ENCODE measurements at places on chromosomes 11 and 22. TPM values are rescaled to one million over a fixed set of nuclear protein-coding genes. Genes with fewer than 3 reads are reported as not detected.
A peak's percentile ranks its signal among the peaks of the same experiment; 100 is the strongest.

DNA sequence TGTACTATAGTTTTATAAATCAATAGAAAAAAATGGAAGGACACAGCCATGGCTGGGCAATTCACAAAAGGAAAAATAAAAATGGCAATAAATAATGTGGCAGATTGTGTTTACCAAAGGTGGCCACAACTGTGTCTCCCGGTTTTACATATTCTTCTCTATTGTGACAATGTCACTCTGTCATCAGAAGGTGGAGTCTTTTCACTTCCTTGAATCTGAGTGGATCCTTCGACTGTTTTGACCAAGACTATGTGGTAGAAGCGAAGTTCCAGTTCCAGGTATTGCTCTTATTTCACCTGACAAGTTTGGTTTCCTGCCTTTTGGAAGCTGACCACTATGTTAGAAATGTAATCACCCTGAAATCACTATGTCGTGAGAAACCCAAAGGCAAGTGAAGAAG lies 31.0 kb upstream of the HSD17B12 start:
- DNase-seq = no peak

DNA sequence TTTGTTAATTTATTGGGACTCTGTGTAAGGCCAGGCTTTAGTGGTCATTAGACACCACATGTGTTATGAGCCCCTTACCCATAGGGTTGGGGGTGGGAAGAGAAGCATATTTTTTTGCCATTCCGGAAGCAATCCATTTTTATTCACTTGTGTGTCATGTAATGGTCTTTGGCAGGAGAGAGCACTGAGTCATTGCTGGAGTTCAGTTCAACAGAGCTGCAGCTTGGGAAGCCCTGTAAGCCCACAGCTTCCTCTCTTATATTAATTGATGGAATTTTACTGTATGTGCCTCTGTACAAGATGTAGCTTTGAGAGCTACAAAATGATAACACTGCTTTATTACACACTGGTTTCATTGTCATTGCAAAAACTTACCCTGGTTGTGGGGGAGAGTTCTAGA lies 177.3 kb upstream of the SORL1-AS1 start:
- DNase-seq = peak; percentile 87

- no peak for DNase-seq
These were observed 90.0 kb downstream of the SBF2 start for GRCh38 chr11:10204021-10204420.

DNA sequence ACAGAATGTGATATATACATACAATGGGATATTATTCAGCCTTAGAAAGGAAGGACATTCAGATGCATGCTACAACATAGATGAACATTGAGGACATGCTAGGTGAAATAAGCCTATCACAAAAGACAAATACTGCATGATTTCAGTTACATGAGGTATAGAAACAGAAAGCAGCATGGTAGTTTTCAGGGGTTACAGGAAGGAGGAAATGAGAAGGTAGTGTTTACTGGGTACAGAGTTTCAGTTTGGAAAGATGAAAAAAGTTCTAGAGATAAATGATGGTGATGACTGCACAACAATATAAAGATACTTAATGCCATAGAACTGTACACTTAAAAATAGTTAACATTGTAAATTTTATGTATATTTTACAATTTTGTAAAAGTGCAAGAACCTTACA lies 266.7 kb upstream of the C11orf87 start:
- DNase-seq = no peak

- no peak for DNase-seq
These were observed 6.6 kb upstream of the OR6X1 start for GRCh38 chr11:123760894-123761293.

GRCh38 chr11:128628686-128629085 lies 41.3 kb upstream of the ETS1 start:
- DNase-seq = no peak

- DNase-seq = no peak
These were observed 34.9 kb downstream of the SYN3 start for GRCh38 chr22:33023153-33023827.

DNA sequence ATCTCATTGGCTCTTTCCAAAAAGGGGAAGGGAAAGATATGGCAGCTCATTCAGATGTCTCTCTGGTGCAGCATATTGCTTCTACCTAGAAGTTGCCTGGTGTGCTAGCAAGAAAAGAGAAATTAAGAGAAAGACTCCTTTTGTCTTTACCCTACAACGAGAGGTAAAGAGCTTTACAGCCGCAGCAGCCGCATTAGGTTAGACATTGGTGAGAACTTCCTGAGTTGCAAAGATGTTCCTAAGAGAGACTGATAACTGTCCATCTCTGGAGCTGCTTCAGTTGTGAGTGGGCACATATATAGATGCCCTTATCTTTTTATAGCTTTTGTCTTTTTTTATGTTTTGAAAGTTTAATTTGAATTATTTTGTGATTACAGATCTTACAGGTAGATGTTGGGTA lies 80.8 kb upstream of the NNMT start:
- DNase-seq = no peak

The MMP11 gene
- 5.1 TPM for total RNA-seq

GRCh38 chr22:41619979-41620588 lies 759 bp downstream of the DESI1 start:
- DNase-seq = no peak

- no peak for DNase-seq
These were observed 8.6 kb upstream of the MSANTD4 start for GRCh38 chr11:106030609-106031008.

The ZNF215 gene
- 1.2 TPM for total RNA-seq

The OR56A4 gene
- not detected for total RNA-seq

The OR51B4 gene
- not detected for total RNA-seq

DNA sequence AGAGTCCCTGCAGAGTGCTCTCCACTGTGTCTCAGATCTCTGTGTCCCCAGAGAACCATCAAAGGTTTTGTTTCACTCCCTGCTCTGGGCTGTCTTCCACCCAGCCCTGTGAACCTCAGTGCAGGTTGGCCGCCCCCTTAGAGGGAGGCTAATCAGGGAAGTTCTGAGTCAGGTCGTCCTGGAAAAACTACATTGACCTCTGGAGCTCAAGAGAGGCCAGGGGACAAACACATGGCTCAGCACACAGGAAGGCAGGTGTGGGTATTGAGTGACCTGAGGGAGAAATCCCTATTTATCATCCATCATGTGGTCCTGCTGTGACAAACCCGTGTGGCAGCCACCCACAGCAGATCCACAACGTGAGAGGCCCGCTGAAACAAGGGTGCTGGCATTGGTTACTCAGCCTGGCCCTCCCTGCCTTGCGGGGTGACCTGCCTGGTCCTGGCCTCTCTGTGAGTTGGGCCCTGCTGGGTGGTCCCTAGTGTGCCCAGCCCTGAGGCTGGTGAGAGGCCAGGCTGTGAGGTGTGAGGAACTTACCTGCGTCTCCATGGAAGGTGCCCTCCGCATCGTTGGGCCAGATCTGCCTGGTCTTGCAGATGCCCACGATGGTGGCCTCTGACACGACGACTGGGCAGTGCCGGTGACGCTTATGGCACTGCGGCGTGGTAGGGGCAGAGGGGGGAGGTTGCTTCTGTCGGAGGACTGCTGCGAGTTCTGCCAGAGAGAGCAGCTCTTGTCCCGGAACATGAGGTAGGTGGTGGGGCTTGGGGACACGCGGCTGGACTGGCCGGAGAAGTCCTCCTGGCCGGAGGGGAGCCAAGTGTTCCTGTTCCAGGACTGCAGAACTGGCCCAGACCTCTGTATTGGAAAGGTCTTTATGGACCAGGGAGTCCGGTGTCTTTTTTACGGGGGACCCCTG lies 669 bp upstream of the BCR start:
- DNase-seq = no peak

DNA sequence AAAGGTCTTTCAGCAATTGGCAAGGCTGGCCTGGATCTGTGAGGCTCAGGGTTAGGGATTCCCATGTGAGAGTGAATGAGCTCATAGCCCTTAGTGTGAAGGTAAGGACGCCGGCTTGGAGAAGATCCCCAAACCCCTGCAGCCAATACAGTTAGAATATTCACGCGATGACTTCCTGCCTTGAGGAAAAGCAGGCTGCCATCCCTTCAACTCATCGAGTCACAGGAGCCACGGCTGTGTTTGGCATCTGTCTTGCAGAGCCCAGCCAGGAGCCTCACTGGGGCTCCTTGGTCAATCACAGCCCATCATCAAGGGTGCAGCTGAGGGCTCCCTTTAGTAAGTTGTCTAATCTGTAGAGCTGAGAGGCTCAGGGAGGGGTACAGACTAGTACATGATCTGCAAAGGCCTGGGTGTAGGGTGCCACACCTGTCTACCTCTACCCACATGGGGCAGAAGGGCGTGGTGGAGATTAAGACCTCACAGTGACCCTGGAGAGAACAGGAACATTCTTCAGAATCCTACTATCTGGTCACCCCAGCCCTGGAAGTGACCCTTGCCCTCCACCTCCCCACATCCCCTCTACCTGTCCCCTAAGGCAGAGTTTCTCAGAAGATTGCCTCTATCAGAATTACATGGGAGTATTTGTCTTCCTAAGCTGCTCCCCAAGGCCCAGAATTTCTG lies 18.5 kb downstream of the IL10RA start:
- no peak for DNase-seq

The CYB5R2 gene
- 11.2 TPM for total RNA-seq

- no peak for DNase-seq
These were observed 185.1 kb downstream of the CWF19L2 start for GRCh38 chr11:107272561-107272960.

- no peak for DNase-seq
These were observed 781 bp downstream of the ANO9 start for GRCh38 chr11:441043-441417.

DNA sequence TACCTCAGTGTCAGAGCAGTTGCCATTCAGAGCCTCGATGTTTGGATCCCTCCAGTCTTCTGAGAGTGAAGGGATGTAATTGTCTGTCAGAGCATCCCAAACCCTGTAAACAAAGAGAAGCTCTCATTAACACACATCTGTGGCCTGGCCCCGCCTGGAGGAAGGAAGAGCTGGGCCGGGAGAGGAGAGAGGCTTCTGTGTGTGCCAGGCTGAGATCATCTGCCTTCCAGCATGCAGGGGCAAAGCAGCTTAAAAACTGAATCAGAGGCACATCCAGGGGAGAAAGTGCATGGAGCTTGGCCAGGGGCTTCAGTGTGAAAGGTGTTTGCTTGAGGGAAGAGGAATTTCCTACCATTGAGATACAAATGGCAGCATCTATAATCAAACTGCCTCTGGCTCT lies 14.5 kb downstream of the FEZ1 start:
- no peak for DNase-seq

DNA sequence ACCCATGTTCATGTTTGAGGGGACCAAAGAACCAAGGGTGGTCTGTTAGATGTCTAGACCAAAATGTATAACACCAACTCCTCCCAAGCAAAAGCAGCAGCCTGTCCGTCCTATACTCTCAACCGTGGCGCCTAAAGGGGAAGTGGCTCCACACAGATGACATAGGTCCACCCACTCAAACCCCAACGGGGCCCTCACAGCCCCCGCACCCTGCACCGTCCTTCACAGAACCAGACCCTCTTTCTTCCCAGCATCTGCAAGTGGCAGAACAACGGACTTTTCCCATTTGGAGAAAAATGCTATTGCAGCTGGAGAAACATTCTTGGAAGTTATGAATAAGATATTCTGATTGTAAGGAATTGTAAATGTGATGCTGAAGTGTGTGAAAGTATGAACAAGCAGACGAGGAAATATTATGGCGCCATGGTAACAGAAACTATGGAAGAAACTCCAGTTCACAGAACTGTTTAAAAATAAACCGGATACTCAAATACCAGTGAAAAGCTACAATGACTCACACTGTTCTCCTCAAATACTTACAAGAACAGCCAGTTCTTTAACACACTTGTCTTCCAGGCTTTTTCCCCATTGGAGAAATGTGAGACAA lies 76.5 kb upstream of the ARFGAP3 start:
- DNase-seq = peak; percentile 93

The CABP4 gene
- total RNA-seq = not detected

The CASP12 gene
- 0.18 TPM for total RNA-seq

- peak; percentile 60 for DNase-seq
These were observed 65.1 kb downstream of the CLMP start for GRCh38 chr11:123129920-123130319.

DNA sequence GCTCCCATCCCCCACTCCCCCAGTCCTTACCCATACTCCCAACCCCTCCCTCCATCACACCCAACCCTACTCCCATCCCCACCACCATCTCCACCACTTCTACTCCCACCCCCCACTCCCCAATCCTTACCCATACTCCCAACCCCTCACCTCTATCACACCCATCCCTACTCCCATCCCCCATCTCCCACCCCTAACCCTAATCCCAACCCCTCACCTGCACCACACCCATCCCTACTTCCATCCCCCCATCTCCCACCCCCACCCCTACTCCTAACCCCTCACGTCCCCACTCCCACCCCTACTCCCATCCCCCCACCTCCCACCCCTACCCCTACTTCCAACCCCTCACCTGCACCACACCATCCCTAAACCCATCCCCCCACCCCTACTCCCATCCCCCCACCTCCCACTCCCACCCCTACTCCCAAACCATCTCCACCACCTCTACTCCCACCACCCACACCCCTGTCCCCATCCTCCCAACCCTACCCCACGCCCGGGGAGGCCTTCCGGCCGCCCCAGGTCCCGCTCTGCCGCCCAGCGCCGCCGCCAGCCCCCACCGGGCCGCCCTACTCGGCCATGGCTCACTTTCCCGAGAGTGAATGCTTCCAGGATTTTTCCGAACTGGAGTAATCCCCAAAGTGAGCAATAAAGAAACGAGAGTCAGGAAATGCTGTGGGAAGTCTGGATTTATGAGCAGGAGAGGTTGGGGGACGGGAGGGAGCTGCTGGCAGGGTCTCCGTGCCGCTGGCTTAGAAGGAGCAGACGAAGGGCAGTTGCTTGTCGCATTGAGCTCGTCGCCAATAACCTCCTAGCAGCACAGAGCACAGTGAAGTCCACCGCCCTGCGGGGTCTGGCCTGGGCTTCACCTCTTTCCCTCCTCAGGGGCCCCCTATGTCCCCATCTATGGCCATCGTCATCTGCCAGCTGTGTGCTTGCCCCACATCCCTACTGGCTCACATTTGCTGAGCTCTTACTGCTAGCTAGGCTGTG lies 4.6 kb downstream of the PRG3 start:
- DNase-seq = no peak

The DEPDC7 gene
- 3.5 TPM for total RNA-seq

GRCh38 chr11:93251922-93252321 lies 54.1 kb upstream of the SLC36A4 start:
- no peak for DNase-seq

The MYRF gene
- total RNA-seq = 0.18 TPM

DNA sequence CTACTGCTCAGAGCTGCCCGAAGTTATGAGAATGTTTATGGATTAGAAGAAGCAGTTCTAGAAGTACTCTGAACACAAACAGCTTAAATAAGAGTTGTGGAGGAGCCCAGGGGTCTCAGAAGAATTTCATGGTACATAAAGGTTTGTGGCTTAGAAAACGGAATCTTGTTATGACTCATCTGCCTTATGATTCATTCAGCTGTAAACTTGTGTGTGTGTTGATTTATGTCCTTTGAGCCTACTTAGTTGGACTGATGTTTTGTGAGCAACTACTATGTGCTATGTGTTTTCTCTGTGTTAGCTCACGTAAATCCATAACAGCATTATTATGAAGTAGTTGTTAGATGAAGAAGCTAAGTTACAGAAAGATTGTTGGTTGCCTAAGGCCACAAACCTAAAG lies 203.7 kb downstream of the PGR start:
- DNase-seq = peak; percentile 59

GRCh38 chr11:93829598-93829997 lies 20.8 kb downstream of the VSTM5 start:
- no peak for DNase-seq
